ENCODE measurements at places on chromosomes 12 and 14.

GRCh38 chr14:77640756-77641533, 24.5 kb upstream of the SPTLC2 start:
- DNase-seq: no peak

- DNase-seq: no peak
Observed at GRCh38 chr14:102481371-102481770, 28.2 kb downstream of the ANKRD9 start.

GRCh38 chr14:39592116-39592789, 160.0 kb upstream of the FBXO33 start:
- no peak for DNase-seq

DNA sequence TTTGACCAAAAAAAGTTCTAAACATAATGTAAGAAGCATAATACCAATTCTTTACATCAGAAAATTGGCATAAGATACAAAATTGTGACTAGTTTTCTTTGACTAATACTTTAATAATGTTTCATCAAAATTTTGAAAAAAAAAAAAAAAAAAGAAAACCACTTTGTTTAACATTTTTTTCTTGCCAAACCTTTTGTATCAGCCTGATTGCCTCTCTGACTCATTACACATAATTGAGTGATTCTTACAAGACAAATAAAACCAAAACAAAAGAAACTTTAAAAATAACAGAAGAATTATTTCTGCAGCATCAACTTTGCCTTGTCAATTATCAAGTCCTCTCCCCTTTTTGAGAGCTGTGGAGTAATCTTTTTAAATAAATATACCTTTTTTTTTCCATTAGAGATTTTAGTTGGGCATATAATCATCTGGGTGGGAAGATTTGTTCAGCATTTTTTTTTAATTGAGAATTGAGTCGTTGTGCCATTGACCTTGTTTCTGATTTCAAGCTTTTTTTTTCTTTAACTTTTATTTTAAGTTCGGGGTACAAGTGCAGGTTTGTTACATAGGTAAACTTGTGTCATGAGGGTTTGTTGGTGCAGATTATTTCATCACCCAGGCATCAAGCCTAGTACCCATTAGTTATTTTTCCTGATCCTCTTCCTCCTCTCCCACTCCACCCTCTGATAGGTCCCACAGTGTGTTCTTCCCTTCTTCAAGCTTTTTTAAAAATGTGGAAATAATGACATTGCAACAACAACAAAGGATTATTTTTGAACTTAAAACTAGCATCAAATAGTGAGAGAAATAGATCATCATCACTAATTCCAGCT, 45.8 kb upstream of the HMGA2 start:
- no peak for DNase-seq

- no peak for DNase-seq
Observed at GRCh38 chr12:5796171-5796958, 148.7 kb downstream of the ANO2 start.

DNA sequence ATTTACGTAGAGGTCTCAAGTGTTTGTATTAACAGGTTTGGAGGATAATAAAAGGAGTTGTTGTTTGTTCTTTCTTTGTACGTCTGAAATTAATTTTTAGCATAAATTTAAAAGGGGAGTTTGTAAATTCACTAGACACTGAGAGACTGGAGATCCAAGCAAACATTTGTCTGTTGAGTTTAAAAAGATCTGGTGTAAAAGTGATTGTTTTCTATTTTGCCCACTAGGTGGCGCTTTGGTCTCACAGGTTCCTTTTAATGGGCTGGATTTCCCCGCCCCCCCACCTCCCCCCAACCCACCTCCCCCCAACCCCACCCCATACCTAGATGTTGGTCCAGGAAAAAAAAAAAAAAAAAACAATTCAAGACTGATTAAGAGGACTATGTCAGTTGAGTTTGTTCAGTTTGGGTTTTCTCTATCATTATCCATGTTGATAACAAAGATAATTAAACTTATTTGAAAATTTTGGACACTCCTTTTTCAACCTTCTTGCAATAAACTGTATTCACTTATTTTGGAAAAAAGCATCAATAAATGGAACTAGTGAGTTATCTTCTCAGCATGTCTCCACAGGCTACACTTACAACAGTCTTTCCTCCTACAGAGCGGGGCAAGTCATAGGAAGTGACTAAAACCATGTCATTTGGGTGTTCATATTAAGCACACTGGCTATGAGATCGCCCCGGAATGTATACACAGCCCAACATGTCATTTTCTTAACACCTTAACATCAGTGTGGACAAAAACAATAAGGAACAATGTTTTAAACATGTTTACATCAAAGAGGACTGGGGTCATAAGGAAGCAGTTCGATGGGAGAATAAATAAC, 841.1 kb downstream of the NRXN3 start:
- DNase-seq: no peak

- no peak for DNase-seq
Observed at GRCh38 chr12:31813305-31813704, 84.5 kb upstream of the AMN1 start.

- no peak for DNase-seq
Observed at GRCh38 chr12:132506328-132507160, 16.6 kb downstream of the FBRSL1 start.

DNA sequence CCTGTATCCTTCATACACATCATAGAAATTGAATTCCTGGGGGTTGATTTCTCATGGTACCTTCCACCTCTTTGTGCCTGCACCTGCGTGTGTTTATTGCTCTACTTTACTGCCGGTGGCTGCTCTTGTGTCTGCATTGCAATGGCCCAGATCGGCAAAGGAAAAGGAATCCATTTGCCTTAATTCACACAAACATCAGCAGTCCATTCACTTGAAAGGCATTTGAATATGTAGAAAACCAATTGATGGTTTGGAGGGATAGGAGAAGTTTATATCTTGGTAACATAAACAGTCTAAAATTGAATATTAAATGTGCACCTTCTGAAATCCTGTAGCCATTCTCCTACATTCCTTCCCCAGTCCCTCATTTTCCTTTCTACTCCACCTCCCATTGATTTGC, 74.0 kb downstream of the SNAPC1 start:
- no peak for DNase-seq

DNA sequence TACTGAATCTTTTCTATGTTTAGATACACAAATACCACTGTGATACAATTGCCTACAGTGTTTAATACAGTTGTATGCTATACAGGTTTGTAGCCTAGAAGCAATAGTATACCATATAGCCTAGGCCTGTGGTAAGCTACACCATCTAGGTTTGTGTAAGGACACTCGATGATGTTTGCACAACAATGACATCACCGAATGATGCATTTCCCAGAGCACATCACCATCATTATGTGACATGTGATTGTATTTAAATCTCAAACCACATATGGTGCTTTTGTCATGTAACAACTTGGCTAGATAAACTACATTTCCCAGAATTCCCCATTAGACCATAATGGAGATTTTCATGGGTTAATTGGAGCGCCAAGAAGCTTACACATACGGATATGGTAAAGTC, 128.4 kb upstream of the CPNE8 start:
- DNase-seq: no peak

- no peak for DNase-seq
Observed at GRCh38 chr12:44509471-44509870, 366.6 kb downstream of the NELL2 start.

DNA sequence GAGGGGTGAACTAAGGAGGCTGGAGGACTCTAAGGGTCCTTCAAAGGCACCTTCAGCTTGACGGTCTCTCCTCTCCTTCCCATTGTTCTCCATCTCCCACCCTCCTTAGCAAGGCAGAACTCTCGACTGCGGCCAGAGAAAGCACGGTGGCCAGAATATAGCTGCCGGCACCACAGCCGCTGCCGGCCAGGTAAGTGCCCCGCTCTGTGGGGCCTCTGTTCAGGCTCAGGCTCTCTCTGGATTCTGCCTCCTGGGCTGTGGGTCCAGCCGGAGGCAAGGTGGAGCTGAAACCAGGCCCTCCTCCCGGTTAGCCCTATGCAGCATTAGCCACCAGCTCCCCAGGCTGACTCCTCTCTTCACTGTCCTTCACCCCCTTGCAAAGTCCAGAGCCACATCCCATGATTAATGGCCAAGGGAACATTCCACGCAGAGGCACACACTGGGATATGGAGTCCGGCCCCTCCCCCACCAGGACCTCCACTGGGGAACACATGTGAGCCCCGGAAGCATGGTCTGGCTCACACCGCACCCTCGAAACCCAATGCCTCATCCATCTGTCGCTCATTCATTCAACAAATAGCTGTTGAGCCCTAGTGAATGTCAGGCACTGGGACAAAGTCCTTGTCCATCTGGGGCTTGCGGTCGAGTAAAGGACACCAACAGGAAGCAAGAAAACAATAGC, 25.2 kb downstream of the LTBP2 start:
- DNase-seq: no peak

- no peak for DNase-seq
Observed at GRCh38 chr12:103647267-103647666, 60.2 kb downstream of the STAB2 start.

- DNase-seq: no peak
Observed at GRCh38 chr12:115335048-115335447, 651.1 kb upstream of the TBX3 start.

DNA sequence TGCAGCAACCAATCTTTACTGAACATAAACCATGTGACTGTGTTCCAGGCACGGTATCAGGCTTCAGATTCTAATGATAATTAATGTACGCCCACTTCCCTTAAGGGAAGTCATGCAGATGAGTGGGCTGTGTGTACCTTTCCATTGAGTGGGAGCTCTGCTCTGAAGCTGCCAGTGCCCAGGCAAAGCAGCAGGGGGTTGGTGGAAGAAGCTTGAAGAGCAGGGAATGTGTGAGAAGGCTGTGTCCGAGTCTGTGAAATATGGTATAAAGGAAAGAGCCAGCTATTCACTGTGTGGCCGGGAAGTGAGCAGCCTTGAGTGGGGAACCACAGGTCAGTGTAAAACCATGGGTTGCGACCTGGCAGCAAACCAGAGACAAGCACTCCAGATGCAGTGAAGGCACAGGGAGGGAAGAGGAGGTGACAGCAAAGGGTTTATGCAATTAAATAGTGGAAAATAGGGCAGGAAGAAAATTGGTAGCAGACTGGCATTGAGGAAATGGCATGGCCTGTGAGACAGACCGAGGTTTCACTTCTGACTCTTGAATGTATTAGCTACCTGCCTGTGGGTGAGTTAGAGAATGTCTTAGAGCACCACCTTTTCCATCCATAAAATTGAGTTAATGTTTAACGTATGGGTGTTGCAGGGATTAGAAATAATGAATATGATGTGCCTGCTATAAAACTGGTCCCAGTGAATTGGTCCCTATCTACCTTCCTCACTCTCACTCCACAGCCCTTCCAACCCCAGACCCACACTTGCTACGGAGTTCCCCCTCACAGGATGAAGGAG, 116.4 kb downstream of the NTF3 start:
- DNase-seq: no peak

- no peak for DNase-seq
Observed at GRCh38 chr12:92277795-92278194, 132.1 kb upstream of the BTG1 start.

DNA sequence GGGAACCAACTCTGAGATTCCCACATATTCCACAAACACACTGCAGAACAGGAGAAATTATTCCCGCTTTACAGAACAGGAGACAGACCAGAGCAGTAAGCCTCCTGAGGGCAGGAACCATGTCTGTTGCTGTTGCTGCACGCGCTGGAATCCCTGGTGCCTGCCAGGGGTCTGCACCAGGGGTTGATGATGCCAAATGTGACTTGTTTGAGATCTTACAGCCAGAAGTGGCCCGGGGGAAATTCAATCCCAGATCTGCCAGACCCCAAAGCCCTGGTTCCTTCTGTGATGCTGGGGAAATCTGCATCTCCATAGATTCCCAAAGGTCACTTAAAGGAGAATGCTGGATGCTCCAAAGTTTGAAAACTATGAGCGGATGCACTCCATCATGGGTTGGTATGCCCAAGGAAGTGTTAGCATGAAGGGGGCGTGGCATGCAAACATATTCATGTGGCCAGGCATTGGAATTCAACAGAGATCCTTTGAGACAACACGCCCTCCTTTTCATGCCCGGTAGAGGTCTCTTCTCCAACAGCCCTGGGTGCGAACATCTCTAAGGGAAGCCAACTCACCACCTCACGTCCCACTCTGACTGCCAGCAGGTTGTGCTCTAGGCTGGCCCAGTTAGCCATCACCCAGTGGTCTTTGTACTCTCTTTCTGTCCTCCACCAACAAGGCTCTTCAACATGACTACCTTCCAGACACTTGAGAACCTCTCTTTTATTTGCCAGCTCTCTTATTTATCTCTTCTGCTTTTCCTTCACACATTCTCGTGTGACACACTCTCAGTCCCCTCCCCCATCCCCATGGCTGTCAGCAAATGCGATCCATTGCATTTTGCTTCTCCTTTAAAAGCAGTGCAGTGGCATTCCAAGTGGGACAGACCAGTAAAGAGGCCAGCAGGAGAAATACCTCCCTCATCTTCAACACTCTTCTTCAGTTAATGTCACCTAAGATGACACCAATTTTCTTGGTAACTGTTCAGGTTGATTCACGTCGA, 131.3 kb downstream of the ZFP36L1 start:
- DNase-seq: no peak

DNA sequence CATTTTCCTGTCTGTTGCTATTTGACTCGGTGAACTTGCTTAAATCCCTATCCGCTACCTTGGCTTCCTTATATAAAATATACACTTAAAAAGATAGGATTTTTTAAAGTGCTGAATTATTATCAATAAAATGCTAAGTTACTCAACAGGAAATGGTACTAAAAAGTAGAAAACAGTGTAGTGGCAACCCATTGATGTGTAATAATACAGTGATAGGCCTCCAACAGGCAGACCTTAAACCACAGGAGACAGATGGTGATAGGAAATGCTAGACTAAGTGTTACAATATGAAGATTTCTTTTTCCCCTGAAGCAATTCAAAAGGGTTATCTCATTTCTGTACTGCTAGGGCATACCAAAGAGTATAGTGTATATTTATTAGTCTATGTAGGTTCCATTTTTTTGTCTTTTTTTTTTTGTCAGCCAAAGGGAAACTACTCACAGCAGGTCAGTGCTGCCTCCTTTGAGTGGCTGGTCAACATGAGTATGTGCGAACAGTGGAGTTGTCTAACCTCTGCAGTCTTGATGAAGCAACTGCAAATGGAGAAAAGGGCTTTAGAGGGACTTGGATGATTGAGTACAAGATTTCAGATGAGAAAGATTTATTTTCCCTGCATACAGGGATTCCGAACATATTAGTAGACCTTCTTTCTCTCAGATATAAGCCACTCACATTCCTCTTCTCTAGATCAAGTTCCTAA, 183.8 kb downstream of the ACSS3 start:
- DNase-seq: no peak

All from activated CD8-positive, alpha-beta memory T cell treated with anti-CD3 and anti-CD28 coated beads for 1 hour (primary cell).